T-cell (primary cell): ENCODE measurements at places on chromosomes 1 and 21.

- no peak for DNase-seq
These were observed 97.3 kb upstream of the HMCN1 start for GRCh38 chr1:185636848-185637247.

DNA sequence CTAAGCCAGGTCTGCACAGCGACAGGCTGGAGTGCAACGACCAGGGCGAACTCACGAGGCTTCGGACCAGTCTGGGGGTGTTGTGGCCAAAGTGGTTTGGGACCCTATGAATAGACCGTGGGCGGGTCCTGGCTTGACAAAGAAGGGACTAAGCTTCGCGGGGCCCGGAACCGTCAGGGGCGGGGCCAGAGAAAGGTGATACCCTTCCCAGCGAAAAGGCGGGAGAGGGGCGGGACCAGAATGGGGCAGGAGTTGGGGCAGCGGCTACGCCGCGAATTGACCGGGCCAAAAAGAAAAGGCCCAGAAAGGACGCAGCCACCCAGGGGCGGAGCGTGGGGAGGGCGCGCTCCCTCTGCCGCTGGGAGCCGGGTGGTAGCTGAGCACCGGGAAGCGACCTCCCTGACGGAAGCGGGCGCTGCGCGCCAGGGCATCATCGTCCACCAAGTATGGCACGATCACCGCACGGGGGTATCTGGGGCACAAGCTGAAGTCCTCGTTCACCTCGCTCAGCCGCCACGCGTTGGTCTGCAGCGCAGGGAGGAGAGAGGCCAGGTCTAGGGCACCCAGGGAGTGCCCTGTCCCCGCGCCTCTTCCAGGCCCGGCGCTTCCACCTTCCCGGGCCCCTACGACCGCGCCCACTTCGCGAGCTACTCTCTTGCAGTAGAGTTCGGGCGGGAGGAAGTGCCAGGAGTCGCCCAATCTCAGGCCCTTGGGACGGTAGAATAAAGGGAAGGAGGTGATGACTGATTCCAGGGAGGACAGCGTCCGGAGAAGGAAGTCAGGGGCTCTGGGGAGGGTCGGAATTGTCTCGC, 6.7 kb upstream of the FAM167B start:
- peak; percentile 55 for DNase-seq

- DNase-seq: peak; percentile 35
These were observed 34.2 kb upstream of the LRRC8C start for GRCh38 chr1:89598450-89599331.

DNA sequence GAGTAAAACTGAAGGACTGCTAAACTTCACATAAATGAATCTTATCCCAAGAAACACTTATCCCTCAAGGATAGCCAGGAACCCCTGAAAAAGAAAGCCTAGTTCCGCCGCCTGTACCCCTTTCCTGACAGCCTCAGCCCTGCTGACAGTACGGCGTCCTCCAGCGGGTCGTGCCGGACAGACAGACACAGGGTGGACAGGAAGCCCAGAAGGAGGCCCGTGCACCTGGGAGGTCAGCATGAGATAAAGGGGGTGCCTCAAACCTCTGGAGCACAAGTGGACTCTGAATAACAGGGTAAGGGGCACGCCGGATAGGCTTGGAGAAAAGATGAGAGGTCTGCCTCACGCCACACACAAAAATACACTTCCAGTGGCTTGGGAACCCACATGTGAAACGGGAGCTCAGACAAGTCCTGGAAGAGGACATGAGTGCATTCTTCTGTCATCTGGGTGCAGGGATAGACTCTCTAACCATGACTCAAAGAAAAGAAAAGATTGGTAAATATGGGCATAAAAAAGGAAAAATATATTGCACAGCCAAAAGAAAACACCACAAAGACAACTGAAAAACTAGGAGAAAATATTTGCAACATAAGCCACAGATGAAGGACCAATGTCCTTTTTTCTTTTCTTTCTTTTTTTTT, 17.3 kb upstream of the ADARB1 start:
- DNase-seq: no peak

- no peak for DNase-seq
These were observed 314.9 kb downstream of the USP25 start for GRCh38 chr21:16044676-16045075.

GRCh38 chr1:165823552-165824268, 3.7 kb upstream of the UCK2 start:
- DNase-seq: no peak

DNA sequence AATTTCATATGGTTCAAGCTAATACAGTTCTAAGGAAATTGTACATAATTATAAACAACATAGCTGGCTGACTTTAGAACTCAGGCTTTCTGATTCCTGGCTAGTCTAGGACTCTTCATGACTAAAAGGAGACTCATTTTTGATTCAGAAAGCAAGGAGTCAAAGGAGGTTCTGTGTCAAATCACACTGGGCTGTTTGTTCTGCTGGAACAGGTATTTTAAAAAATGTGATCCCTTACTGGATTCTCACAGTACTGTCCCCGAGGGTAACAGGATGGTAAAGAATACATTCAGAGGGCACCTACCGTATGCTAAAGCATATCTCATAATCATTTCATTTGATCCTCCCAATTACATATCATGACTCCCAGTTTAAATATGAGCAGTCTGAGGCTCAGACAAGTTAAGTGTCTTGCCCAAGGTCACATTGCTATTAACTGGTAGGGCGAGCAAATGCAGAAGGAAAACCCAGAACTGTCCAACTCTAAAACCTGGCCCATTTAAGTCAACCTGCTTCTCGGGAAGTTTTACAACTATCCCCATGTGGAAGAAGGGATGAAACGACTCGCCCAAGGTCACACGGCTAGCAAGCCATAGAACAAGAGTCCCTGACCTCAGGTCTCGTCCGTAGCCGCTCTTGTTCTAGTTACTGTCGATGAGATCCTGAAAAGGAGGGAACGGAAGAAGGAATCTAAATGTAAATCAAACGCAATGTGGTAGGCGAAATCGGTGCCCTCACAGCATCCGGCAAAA, 675 bp downstream of the MYSM1 start:
- no peak for DNase-seq

DNA sequence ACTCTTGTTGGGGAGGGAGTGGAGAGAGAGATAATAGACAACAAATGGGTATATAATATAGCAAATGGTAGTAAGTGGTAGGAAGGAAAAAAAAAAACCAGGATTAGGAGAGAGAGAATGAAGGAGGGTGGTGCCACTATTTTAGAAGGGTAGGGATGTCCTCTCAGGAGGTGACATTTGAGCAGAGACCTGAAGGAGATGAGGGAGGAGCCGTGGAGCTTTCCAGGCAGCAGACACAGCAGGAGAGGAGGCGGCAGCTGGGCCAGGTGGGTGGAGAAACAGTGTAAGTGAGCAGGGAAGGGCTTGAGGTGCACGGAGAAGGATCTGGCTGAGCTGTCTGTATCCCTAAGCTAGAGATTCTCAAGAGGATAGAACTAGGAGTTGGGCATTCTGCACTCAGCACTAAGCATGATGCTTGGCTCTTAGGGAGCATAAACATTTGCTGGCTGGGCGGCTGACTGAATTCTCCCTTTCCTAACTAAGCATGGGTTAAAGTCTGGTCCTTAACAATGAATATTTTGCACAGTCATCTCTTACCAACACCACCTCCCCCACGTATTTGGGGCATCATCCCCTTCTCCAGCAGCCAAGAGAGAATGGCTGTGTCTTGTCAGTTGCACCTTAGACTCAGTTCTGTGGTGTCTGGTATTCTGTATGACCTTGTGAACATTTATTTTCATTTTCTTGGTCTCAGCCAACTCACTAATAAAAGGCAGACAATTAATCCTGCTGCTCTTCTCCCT, 27.6 kb upstream of the SARS1 start:
- DNase-seq: no peak

GRCh38 chr1:179184403-179184802, 45.1 kb downstream of the ABL2 start:
- no peak for DNase-seq

DNA sequence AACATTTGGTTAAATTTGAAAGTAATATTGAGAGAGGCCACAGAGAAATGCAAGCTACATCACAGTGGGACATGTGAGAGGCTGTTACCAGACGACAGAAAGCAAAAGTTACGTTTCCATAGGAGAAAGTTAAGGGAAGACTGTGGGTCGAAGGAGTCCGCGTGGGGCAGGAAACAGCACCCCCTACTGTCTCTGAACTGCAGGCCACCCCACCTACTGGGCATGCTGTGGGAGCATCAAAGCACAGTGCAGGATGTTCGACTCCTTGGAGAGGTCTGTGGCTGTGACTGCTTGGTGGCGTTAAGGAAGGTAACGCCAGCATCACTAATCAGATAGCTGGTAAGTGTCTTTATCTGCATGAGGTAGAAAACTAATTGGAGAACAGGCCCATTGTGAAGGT, 123.9 kb downstream of the PTBP2 start:
- DNase-seq: no peak

DNA sequence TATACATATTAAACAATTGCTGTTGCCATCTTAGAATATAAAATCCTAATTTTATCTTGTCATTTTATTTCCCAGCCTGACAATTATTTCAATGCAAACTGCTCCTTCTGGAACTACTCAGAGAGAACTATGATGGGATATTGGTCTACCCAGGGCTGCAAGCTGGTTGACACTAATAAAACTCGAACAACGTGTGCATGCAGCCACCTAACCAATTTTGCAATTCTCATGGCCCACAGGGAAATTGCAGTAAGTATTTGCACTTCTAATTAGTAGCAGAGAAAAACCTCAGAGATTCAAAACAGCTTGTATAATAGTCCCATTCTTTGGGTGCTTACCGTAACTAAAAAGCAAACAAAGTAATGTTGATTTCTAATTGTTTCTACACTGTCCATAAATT, 167.2 kb downstream of the ADGRL2 start:
- no peak for DNase-seq

DNA sequence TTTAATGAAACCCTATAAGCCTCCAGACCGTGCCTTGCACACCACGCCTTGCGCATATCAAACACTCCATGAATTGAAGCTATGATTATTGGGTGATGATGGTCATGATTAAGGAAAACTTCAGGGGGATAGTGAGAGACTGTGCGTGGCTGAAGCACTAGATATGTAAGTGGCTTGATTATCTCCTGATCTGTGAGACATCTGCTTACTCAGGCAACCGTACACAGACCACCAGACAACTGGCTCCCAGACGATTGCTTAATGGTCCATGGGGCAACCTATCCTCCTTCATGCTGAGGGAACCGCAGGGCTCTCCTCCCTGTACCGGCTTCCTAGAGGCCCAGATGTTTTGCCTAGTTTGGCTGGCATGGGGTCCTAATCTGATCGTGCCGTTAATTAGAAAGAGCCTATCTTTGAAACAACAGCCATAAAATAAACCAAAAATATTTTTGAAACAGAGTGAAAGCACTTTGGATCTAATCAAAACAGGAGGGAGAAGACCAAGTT, 51.6 kb downstream of the IRF2BP2 start:
- DNase-seq: no peak

DNA sequence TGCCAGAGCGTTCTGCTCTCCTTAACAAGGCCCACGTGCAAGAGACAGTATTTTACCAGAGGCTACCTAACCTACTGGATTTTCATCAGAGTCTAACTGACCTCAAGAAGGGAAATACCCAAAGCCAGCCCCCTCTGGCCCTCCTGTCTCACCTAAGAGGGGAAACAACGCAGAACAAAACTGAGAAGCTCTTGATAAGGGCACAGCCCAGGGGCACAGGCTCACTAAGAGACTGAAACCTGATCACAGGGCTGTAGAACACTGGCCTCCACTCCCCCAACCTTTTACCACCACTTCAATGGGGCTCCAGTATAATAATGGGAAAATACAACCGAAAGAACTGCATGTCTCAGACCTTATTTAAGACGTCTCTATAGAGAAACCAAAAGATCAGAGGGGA, 449.5 kb upstream of the CAMK1G start:
- no peak for DNase-seq

DNA sequence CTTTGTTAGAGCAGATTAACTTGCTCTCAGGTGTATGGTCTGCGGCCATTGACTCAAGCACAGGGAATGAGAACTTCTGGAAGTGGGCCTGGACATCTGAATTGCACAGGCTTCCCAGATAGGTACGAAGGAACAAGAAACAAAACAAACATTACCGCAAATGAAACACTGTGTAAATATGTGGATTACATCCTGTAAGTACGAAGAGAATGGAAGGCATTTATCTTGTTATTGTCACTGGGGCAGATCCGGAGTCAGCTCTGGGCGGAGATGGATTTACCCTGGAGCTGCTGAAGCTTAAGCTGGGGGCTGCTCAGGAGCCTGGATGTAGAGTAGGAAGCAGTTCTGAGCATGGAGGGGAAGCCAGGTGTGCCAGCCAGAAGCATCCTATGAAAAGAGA, 6.8 kb downstream of the HES2 start:
- no peak for DNase-seq

- DNase-seq: no peak
These were observed 663 bp downstream of the CAMTA1 start for GRCh38 chr1:6785728-6786505.

GRCh38 chr1:115077286-115077983, 11.9 kb downstream of the TSPAN2 start:
- no peak for DNase-seq

DNA sequence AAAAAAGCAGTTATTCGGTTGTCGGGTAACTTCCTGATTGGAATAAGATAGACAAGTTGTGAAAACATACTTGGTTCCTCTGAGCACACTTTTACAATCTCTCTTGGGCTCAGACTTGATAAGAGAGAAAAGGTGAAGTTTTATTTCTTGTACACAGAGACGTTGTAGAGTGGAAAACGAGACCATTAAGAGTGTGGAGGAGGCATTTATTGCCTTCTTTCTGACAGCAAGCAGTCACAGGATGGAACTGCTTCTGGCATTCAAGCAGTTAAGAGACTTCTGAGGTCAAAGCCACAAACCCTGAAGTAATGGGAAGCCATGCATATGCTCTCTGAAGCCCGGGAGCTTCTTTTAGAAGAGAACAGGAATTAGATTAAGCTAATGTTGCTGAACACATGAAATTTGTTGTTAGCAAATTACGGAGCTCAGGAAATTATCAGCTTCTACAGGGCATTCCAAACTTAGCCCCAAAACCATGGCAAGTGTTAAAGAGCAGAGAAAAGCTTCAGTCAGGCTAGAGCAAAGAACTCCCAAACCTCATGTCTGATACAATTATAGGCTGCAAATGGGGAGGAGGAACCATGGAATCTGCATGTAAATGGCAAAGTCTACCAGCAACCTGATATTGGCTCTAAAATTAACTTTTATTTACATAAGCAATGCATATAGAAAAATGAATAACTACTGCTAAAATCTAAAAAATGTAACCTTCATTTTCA, 26.0 kb downstream of the S1PR1 start:
- DNase-seq: no peak

DNA sequence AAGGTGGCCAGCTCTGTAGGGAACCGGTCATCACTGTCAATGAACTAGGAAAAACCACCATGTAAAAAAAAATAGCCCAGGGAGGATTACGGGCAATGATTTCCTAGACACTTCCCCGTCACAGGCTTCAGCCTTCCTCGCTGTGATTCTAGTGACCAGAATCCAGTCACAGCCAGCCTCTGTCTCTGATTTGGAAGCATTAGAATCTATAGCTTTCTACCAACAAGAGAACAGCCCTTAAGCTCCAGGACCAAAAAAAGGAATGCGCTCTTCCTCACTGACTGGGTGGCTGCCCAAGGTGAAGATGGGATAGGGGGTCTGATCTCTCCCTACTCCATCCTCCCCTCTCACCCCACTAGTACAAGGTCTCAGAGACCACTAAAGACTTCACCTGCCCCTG, 67.2 kb downstream of the TEX35 start:
- no peak for DNase-seq

- no peak for DNase-seq
These were observed 111.2 kb upstream of the ADGRL2 start for GRCh38 chr1:81689531-81689941.
